ENCODE measurements at places on chromosomes 5 and 9.

DNA sequence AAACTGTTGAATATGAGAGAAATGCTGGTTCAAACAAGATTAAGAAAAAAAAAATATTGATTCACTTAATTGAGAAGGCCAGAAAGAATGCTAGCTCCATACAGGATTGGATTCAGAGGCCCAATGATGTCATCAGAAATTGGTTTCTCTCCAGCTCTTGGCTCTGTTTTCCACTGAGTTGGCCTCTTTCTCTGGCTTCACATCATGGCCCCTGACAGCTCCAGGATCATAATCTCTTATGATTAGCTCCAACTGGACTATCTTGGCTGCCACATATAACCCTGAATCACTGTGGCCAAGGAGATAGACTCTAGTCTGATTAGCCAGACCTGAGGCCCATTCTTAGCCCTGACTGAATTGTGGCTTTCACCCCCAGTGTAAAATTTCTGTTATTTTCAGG lies 244.7 kb upstream of the GRAMD2B start:
- no peak for DNase-seq

DNA sequence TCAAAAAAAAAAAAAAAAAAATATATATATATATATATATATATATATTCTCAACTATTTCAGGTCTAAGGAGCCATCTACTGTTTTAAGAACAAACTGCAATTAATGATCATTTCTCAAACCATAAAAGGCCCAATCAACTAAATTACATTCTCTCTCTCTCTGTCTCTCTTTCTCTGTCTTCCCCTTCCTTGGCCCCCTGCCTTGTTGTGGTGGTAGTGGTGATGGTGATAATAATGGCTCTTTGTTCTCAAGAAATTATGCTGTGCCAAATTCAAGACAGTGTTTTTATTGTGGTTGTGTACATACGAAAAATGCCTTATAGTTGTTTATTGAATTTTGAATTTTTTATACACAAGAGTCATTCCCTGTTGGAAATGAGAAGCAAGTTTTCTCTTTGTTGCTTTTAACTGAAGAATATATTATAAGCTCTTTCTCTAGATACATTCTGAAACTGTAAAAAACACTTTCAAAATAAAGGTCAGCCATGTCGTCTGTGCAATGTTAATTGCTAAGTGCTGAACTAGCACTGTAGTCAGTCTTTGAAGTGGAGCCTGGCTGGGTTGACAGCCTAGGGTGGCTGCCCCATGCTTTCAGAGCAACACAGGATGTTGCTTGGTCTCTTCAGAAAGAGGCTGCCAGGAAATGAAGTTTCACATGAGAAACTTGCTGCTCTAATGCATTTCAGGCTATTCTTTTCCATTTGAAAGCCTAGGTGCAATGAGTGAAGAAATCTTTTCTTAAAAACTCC lies 96.0 kb downstream of the HINT1 start:
- peak; percentile 28 for DNase-seq

DNA sequence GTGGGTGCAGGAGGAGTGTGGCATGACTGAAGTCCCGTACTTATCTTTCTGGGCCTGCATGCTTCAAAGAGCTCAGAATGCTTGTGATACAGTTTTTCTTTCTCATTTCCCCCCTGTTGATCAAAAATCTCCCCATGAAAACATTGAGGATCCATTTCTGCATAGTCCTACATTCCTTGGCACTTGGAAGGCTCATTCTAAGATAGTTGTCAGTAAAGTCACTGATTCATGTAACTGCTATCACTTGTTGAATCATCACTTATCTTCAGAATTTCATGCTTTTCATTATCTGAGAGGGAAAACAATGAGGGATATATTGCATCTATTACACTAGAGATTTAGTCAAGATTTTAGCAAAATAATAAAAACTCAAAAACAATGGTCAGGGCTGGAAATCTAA lies 1953.1 kb upstream of the CDH6 start:
- DNase-seq, result no peak

DNA sequence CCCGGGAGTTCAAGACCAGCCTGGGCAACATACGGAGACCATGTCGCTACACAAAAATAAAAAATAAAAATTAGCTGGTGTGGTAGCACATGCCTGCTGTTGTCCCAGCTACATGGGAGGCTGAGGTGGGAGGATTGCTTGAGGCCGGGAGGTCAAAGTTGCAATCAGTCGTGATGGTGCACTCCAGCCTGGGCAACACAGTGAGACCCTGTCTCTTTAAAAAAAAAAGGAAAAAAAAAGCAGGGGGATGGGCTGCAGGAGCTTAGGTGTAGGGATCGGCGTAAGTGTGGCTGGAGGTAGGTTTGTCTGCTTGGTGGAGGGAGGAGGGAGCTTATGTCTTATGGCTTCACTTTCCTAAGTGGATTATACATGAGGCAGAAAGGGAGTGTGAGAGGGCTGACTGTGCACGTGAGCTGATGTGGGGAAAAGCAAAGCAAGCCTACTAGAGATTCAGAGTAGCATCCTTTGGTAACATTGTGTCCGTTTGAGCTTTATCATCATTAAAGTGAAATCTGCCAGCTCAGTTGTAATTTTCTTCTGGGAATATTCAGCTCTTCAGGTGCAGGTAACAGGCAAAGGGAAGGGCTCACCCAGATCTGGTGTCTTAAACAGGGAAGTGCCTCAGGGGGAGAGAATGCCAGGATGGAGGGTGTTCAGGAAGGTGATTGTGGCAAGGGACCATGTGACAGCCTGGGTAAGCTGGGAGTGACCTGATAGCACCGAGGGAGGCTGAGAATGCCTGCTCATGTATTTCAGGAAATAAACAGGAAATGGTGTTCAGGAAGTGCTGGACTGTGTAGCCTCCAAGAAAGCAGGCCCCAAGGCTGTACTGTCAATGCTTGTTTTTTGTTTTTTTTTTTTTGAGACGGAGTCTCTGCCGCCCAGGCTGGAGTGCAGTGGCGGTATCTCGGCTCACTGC lies 17.6 kb upstream of the SETX start:
- no peak for DNase-seq

DNA sequence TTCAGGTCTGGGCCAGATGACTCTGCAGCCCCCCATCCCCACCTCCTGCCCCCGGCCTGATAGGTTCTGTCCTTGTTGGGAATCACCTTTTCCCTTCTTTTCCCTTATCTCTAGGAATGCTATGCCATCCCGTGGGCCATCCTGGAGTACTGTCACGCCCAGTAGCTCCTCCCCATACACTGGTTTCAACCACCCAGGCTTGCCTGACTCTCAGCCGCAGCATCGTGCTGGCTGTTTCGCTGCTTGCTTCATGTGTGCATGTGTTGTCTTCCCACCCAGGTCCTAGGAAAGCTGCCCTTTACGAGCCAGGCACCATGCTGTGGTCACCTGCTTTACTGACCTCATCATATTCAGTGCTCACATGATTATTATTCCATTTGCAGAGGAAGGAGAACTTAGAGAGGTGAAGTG lies 71.8 kb downstream of the ANGPTL2 start:
- DNase-seq, result no peak

- DNase-seq, result no peak
Observed at GRCh38 chr5:54867310-54867944, 118.0 kb downstream of the ESM1 start.

- no peak for DNase-seq
Observed at GRCh38 chr5:87099291-87099839, 168.3 kb upstream of the RASA1 start.

DNA sequence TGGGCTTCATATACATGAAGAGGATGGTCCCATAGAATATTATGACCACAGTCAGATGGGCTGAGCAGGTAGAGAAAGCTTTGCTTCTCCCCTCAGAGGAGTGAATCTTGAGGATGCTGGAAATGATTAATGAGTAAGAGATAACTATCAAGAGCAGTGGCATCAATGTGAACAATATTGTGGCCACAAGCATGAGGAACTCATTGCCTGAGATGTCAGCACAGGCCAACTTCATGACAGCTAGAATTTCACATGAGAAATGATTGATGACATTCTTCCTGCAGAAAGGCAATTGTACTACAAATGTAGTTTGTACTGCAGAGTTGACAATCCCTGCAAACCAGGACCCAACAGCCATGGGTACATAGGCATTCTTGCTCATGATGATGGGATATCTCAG lies 586 bp downstream of the OR13C9 start:
- DNase-seq, result no peak

GRCh38 chr5:66324357-66324756 lies 180.3 kb downstream of the SREK1 start:
- no peak for DNase-seq

DNA sequence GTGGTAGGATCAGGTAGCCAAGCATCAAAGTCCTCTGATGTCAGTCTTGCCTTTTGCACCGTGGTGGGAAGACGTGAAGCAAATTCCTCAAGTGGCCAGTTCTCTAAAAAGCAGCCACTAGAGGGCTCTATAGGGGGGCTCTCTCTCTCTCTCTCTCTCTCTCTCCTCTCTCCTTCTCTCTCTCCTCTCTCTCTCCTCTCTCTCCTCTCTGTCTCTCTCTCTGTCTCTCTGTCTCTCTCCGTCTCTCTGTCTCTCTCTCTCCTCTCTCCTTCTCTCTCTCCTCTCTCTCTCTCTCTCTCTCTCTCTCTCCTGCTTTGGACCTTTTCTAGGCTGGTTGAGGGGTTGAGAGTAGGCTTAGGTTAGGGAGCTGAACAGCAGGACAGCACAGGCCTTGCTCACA lies 13.9 kb upstream of the OSMR start:
- no peak for DNase-seq

GRCh38 chr5:29795096-29795652 lies 1398.3 kb upstream of the CDH6 start:
- DNase-seq, result no peak

DNA sequence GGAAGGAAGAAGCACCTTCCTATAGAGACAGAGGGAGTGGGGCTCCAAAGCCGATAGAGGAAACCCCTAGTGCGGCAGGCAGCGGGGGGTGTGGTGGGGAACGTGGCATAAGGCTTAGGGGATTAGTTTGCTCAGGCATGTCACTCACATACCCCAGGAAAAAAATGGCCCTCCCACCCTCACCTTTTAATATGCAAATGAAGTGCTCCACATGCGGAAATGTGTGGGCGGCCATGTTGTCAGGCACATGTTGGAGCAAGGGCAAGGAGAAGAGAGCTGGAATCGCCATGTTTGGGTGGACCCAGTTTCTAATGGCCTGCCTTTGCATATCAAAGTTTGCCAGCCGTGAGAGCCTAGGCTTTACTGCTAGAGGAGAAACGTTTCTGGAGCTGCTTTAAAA lies 758.8 kb downstream of the NR2F1-AS1 start:
- DNase-seq, result no peak

GRCh38 chr5:141878186-141878710 lies at the start of gene PCDH1:
PCDH1 (minus strand) TSS chr5:141878410; CDS start chr5:141878262, 148 bp downstream.
- no peak for DNase-seq

DNA sequence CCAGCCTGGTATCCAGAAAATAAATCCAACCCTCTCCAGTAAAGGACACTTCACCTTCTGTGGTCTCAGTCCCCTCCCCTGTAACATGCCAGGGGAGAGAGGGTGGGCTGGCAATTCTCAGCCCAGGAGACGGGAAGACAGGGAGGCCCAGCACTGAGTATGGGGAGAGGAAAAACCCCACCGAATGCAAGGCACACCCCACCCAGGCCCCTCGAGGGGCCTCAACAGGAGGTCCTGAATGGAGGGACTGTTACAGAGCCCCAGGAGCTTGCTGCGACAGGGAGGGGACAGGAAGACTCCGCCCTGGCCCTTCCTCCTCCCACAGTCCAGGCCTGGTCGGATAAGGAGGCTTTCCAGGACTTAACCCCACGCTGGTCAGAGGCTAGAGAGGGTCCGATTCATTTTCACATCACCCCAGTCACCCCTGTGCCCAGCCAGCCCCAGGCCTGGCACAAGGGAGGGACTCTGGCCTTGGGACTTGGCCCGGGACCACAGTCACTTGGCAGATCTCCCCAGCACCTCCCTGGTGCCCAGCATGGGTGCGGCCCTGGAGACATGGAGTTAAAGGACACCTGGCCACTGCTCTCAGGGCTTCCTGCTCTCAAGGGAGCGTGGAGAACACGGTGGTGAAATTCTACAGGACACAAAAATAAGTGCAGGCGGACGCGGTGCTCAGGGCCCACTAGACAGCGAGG lies 44.9 kb upstream of the STXBP1 start:
- no peak for DNase-seq

DNA sequence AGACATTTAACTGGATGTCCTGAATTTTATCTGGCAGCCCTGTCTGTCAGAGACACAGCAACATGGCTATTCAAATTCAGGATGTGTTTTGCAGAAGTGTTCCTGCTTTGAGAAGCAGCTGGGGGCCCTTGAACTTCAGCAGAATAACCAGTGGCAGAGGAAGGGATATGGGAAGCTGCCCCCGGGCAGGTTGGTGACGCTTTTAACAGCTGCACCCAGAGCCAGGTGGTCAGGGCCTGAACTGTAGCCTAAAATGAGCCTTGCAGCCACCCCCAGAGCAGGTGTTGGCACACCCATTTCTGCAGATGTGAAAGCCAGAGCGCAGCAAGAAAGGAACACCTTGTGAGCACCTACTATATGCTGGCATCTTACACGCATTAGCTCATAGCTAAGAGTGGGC lies 128.7 kb upstream of the BOD1 start:
- no peak for DNase-seq

DNA sequence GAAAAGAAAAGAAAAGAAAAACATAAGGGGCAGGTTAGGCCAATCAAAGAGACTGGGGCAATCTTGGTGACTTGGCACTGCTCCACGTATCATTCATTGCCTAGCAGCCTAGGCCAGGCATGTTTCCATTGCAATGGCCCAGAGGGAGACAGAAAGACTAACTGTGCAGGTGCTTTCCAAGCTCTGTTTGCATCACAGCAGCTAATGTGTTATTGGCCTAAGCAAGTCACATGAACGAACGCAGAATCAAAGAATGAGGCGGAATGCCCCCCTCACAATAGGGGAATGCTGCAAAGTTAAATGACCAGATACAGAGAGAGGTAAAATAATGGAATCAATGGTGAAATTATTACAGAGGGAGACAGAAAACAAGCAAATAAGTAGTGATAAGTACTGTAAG lies 11.1 kb upstream of the VPS13A start:
- DNase-seq, result no peak

- no peak for DNase-seq
Observed at GRCh38 chr9:135474915-135475314, 4.7 kb upstream of the PPP1R26 start.

- DNase-seq, result no peak
Observed at GRCh38 chr9:125649315-125649714, 57.7 kb downstream of the MAPKAP1 start.

DNA sequence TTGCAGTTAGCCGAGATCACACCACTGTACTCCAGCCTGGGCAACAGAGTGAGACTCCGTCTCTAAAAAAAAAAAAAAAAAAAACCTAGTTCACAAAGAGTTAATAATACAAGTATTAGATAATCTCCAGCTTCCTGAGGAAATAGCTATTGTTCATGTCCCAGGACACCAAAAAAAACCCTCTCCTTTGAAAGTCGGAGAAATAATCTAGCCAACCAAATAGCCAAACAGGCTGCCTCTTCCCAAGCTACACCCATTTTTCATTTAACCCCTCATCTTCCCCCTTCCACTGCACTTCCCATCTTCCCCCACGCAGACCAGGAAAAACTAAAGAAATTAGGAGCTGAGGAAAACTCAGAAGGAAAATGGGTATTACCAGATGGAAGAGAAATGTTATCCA lies 23.6 kb downstream of the CNOT8 start:
- no peak for DNase-seq

- no peak for DNase-seq
Observed at GRCh38 chr5:2200261-2200950, 317.7 kb upstream of the IRX4 start.

GRCh38 chr5:171480239-171480638 lies 60.8 kb downstream of the FGF18 start:
- DNase-seq, result no peak

- no peak for DNase-seq
Observed at GRCh38 chr5:138686668-138687067, 66.6 kb upstream of the CTNNA1 start.
